HCEC 1CT (cell line): ENCODE measurements at places on chromosomes 13 and 19.

- no peak for DNase-seq
These were observed 638.2 kb upstream of the MIR17HG start for GRCh38 chr13:90709319-90709718.

- no peak for DNase-seq
These were observed 421.6 kb upstream of the KLF12 start for GRCh38 chr13:74555651-74556420.

- no peak for DNase-seq
These were observed 17.2 kb downstream of the KCNC3 start for GRCh38 chr19:50311723-50312635.

GRCh38 chr13:72342364-72342763 lies 385.1 kb downstream of the MZT1 start:
- DNase-seq: no peak

GRCh38 chr13:85853901-85854663 lies 54.9 kb upstream of the SLITRK6 start:
- DNase-seq: no peak

DNA sequence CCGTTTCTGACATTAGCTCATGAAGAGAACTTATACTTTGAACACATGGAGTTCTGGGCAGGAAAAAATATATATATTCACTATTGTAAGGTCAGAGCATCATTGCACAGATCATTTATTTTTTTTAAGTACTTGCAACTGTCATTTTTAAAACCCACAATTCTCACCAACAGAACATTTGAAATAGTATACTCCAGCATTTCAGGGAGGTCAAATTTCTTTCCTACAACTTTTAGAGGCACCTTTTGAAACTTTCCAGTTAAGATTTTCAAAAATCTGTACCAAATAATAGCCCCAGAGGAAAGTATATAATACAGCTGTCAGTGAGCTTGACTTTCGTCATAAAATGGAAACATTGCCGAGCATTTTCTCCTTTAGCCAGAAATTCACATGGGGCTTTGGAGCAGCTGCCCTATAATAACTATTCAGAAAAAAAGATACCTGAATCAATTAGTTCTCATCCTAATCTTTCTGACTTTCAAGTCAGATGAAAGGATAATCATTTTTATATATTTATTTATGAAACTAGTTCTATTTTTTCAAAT lies 10.9 kb downstream of the KCTD12 start:
- no peak for DNase-seq

DNA sequence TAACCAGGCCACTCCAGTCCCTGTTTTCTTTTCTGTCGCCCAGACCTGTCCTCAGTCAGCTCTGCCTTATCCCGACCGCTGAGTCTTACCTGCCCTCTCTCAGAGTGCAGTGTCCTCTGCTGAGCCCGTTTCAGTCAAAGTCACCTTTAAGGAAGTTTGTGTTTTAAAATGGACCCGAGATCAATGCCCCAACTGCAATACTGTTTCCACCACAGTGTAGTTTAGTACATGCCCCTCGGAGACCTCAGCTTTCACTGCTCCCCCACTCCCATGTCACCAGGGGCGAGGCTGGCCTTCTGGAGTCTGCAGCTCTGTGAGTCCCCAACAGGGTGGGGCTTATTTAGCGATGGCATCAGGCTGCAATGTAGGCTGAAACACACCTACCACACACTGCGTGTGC lies 248.4 kb upstream of the TSHZ3 start:
- no peak for DNase-seq

DNA sequence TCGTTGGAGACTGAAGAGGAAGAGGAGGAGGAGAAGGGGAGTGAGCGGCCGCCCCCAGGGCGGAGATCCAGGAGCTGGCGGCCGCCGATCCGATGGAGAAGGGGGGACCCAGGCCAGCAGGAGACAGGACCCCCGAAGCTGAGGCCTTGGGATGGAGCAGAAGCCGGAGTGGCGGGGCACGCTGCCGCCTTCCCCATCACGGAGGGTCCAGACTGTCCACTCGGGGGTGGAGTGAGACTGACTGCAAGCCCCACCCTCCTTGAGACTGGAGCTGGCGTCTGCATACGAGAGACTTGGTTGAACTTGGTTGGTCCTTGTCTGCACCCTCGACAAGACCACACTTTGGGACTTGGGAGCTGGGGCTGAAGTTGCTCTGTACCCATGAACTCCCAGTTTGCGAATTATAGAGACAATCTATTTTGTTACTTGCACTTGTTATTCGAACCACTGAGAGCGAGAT lies 1.8 kb downstream of the GADD45B start:
- DNase-seq: peak; percentile 22

GRCh38 chr13:52195401-52195837 lies 36.0 kb upstream of the NEK3 start:
- peak; percentile 68 for DNase-seq

- no peak for DNase-seq
These were observed 258.9 kb downstream of the PCDH20 start for GRCh38 chr13:61156753-61157152.
